ENCODE measurements at places on chromosomes 1 and 21.

- DNase-seq, result no peak
Measured at GRCh38 chr1:172561252-172561651, 28.3 kb downstream of the SUCO start.

DNA sequence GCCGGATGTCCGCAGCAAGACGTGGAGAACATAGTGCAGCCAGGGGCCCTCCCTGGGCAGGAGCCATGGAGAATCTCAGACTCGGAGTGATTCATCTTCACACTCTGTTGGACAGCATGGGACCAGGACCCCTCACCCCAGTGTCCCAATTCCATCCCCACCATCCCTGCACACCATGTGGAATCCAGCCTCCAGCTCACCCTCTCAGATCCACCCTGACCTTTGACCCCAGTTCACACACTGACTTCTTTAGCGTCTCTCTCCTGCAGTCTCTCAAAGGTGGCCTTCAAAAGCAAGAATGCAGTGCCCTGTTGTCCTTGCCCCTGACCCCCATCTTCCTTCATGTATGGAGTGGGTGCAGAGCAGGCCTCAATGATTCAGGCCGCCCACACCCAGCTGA is 2.1 kb upstream of the TNNI1 start:
- no peak for DNase-seq

DNA sequence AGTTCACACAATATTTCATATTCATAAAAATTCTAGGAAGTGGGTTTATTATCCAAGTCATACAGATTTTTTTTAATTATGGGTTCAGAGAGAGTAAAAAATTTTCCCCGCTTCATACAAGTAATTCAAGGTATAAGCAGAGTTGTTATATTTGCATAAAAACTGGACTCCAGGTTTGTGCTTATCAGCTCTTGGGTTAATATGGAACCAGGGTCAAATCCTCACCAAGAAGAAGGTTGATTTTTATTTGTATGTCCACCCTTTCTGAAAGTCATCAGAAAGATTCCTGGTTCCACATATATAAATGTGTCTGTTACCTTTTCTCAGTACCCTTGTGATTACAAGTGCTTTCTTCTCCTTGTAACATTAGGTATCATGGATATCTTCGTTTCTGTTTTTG is 143.8 kb upstream of the PKN2 start:
- no peak for DNase-seq

GRCh38 chr1:204456826-204457442 is 37.7 kb downstream of the PIK3C2B start:
- DNase-seq, result no peak

DNA sequence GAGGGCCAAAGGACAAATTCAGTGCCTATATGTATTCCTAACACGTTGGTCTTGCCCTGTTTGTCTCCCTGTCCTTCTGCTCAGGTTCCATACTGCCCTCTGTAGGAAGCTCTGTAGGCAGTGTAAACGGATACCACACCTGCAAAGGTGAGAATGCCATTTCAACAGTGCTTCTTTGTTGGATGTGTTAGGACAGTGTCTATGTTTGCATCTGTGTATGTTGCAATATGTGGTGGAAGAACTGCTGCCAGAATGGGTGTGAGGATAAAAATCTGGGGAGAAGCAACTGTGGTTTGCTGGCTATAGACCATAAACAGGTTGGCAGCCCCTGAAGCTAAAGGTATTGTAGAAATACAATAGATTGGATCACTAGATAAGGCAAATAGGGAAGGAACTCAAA is 113.1 kb upstream of the BMP8A start:
- DNase-seq, result no peak

DNA sequence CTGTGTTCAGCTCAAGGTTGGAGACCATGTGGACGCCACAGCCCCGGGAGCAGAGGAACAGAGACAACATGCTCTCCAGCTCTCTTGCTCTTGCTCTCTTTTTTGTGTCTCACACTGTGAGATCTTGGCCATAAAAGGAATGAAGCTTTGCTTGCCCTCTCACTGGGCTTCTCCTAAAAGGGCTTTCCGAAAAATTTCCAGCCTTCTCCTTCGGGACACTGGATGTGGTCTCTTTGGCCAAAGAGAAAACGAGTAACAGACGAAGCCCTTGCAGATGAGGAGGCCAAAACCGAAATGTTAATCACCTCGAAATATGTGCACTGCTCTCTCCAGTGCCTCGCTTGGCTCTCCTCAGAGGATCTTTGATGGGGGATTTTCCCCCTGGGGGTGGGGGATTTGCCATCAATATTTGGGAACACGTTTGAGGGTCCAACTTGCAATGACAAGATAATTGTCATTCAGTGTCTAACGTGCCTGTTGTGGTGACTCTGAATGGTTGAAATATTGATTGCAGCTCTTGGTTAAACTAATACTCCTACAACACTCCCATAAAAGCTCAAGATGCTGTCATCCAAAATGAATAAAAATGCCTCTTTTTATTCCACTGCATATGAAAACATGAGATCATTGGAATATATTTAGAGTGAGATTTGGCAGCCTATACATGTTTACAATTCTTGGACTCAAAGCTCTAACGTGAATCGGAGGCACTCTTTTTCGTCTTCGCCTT is 68.6 kb upstream of the ANGPTL1 start:
- no peak for DNase-seq

DNA sequence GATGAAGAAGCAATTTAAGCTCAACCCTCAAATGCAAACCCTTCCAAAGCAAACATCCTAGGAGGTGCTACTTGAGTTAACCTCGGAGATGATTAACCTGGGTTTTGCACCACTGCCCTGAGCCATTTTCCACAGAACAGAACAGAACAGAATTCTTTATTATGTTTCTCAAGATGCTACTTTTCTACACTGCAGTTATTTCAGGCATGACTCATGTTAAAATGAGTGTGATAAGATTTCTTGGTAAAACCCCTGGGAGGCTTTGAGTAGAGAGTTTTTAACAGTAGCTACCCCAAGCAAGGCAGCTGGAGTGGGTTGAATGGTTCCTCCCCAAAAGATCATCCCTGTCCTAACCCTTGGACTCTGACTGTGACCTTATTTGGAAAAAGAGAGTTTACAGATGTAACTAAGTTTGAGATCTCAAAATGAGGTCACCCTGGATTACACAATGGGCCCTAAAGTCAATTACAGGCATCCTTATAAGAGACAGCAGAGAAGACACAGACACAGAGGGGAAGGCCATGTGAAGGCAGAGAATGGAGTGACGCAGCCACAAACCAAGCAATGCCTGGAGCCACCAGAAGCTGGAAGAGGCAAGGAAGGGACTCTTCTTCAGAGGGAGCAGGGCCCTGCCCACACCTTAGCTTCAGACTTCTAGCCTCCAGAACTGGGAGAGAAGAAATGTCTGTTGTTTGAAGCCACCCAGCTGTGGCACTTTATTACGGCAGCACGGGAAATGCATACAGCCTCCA is 153.4 kb downstream of the ETS2 start:
- DNase-seq, result no peak

GRCh38 chr1:194930132-194930531 is 1678.1 kb downstream of the KCNT2 start:
- DNase-seq, result no peak

GRCh38 chr1:204617256-204618147 is 68.0 kb downstream of the LRRN2 start:
- DNase-seq, result no peak

DNA sequence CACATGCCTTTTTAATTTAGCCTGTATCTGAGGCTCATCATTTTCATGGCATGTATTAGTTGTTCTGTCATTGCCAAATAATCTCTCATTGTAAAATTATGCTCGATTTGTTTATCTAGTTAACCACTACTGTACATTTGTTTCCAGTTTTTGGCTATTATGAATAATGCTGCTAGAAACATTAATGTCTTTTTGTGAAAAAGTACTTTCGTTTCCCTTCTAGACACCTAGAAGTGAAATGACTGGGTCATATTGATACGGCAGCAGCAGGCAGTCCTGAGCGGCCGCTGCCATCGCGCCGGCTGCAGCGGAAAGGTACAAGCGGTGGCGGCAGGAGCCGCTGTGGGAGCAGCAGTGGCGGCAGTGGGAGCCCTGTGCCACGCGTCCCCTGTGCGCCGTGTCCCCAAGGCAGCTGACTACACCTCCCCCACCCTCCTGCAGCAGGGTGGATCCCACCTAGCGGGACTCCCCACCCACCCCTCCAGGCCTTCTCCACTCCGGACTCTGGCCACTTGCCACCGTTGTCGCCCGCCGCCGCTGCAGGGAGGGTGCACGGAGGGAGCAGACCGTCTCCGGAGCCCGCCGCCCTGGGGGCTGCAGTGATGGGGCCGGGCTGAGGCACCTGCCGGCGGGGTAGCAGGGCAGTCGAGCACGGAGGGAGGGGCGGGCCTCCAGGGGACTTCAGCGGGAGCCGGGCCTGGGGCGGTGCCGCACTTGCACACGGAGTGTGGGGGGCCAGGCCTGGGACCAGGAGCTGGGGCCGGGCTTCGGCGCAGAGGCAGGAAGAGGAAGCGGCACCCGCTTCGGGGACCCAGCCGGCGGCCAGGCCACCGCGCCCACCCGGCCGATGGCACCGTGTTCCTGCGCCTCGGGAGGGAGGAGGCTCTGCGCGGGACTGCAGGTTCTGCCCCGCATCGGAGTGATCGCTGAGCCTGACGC is 66.8 kb upstream of the RGS7 start:
- DNase-seq, result peak; percentile 6

GRCh38 chr1:18899363-18900049 is 2.8 kb downstream of the ALDH4A1 start:
- DNase-seq, result no peak

- no peak for DNase-seq
Measured at GRCh38 chr21:28675331-28676041, 317.2 kb downstream of the LTN1 start.

DNA sequence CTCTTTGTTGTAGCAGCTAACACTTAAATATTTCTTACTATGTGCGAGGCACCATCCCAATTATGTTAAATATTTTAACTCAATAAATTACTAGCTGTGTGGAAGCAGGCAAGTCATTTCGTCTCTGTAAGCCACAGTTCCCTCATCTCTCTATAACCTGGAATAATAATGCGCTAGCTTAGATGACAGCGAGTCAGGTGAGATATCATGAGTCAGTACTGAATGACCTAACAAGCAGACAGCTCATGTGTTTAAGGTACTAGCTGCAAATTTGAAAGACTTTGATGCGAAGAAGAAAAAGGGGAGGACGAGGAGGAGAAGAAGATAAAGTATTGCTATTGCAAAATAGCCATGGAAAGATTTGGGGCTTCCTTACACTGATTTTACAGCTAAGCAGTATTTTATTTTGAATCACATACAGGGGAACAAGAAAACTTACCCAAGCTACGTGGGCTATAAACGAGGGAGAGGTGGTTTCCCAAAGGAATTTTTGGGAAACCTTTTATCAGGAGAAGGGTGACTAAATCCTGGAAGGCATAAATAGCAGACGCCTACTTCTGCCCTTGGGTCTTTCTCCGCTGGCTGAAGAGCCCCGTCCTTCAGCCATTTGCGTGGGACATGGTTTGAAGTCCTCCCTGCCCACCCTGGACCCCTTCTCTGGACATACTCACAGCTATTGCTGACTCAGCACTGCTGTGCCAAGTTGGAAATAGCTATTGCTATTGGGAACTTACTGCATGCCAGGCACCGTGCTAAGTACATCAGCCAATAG is 8.9 kb downstream of the CITED4 start:
- DNase-seq, result no peak
